NCI-H1048 (cell line): ENCODE measurements at places on chromosomes 11 and 22.

DNA sequence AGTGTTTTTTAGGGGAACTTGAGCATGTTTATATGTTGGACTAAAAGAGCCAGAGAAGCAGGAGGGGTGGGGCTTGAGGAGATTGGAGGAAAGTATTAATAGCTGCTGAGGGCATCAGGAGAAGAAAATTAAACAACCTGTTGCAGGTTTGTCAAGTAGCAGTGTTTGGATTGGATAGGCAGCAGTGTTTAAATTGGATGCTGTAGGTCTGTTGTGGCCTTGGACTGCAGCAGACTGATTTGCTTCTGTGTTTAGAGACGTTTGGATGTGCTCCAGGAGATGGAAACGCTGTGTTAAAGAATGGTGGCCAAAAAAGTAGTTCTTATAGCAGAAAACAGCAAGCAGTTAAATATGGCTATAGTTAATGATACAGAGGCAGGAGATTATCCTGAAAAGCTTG, 5.7 kb downstream of the EIF3L start:
- no peak for DNase-seq

DNA sequence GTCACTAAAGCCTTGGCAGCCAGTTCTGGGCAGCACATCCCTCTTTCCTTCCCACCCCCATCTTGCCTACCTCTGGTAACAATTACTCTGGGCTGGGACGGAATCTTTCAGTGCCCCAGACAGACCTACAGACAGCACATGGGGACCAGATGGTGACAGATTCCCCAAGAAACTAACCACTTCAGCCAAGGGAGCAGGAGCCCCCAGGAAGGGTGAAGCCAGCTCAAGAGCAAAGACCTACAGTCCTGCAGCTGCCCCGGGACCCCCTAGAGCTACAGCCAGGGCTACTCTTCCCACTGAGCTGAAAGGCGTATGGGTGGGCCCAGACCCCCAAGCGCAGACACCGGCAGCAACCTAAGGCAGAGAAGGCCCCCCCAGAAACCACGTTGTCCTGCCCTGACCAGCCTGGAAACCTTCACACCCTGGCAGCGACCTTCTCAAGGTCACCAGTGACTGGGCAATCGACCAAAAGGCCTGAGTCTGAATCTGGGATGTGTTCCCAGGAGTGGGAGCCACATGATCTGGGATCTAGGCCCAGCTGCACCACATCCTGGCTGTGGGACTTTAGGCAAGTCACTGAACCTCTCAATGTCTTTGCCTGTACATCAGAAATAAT, 65.8 kb downstream of the LRRC32 start:
- no peak for DNase-seq

DNA sequence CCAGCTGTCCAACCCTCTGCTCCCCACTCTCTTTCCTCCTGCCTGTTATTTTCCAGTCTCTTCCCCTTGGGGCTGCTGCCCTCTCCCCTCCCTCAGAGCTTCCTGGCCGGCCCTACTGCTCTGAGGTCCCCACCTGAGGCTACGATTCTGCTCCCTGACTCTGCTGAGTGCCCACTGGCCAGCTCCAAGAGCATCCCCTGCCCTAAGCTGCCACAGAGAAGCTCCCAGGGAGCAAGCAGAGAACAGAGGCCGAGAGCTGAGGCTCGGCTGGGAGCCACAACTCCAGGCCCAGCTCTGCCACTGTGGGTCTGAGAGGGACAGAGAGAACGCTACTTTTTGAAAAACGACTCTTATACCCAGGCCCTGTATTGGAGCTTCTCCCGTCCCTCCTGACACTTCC, 61.1 kb downstream of the CHRDL2 start:
- no peak for DNase-seq

DNA sequence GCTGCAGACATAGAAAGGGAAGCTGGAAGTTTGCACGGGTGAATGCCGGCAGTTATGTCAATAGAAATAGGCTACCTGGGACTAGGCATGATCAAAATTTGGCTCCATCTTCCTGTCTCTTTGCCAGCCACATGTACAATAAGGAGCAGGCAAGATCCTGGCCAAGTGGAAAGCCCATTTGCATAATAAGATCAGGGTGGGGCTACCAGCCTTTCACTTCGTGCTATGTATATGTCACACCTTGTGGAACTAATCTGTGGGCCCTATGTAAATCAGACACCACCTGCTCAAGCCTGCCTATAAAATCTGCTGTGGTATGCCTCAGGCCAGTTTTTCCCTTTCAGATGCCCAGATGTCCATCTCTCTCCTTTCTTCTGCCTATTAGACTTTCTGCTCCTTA, 79.3 kb upstream of the DRD2 start:
- no peak for DNase-seq

DNA sequence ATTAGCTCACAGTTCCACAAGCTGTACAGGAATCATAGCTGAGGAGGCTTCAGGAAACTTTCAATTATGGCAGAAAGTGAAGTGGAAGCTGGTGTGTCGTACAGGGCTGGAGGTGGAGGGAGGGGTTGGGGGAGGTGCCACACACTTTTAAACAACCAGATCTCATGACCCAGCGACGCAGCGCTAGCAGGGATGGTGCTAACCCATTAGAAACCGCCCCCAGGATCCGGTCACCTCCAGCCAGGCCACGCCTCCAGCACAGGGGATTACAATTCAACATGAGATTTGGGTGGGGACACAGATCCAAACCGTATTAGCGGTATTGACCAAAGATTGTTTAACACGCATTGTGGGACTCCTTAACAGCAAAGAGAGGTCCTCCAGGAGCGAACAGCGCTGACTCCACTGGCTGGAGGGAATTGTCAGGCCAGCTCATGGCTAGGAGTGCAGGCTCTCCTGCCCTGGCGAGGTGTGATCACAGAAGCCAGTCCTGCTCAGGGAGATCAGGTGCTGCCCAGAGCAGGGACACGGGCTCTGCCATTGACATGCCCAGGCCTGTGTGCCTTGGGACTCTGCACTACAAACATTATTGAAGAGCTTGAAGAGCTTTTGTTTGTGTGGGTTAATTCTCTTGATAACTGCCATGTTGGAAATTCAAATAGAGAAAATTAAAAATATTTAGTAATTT, 215.3 kb downstream of the TBC1D22A start:
- no peak for DNase-seq

- DNase-seq, result no peak
These were observed 357.4 kb downstream of the INSC start for GRCh38 chr11:15471895-15472799.

DNA sequence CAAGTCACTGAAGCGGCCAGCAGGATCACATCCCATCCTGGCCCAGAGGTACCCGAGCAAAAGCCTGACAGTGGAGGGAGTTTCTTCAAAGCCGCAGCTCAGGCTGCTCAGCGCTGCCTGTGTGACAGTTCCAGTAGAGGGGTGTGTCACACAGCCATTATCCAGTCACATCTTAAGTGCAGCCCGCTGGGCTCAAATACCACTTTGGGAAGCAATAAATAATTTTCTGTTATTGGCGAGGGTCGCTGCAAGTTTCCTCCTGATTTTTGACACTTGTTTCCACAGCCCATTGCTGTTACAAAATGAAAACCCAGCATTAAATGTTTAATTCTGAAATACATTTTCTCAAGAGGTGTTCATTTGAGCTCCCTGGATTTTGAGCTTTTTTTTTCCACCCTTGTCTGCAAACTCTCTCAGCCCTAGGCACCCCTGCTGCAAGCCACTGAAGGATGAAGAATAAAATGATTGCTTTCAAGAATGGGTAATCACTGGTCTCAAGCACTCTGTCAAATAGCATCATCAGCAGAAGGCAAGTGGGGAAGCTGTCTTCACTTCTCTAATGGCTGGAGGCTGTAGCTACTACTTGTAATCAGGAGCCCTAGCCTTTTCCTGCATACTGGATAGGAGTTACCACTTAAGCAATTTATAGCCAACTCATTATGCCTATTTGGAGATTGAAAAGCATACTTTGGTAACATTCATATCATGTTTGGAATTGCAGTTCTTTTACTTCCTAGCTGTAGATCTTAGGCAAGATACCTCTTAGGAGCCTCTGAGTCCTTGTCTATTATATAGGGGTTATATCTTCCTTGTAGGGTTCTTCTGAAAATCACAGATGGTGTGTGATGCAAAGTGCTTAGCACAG, 373.7 kb downstream of the METTL15 start:
- no peak for DNase-seq

DNA sequence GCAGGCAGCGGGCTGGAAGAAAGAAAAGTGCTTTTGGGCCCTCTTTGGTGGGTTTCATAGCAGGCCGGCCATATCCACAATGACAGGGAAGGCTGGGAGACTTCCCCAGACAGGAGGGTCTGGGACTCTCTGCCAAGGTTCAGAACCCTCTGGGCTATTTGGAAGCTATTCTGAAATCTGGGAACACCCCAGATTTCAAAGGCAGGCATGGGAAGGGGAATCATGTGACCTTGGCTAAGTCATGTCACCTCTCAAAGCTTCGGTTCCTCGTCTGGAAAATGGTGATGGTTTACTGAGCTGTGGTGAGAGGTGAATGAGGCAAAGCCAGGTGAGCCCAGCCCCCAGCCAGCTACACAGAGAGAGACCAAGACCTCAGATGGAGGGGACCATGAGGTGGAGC, 4.6 kb downstream of the CASTOR1 start:
- DNase-seq, result no peak

GRCh38 chr11:78424334-78425270, 7.0 kb upstream of the GAB2 start:
- DNase-seq, result no peak

DNA sequence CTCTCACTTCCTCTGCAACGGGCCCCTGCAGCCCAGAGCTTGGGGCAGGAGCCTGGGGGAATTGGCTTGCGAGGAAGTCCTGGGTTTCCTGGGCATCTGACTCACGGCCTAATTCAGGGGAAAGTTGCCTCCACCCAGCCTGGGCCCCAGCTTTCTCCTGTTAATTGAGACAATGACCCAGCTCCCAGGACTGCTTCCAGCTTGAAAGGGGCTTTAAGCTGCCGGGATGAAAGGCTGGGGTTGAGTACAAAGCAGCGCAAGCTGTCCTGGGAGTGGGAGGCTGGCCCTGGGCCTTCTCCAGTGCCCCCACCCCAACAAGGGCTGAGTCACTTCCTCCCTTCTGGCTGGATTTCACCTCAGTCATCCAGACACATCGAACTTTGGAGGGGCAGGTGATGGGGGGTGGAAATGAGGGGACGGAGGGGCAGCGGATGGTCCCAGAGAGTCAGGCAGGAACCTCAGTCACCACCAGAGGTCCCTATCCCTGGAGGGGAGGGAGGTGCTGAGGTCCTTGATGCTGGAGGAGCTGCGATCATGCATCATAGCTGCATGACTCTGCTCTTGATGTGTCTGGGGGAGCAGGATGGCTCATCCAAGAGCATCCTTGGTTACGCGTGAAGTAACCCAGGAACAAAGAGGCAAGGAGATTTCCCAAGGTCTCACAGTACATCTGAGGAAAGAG, 30.1 kb upstream of the OAF start:
- DNase-seq, result no peak

- DNase-seq, result no peak
These were observed 908 bp downstream of the PLCB3 start for GRCh38 chr11:64252003-64252872.

DNA sequence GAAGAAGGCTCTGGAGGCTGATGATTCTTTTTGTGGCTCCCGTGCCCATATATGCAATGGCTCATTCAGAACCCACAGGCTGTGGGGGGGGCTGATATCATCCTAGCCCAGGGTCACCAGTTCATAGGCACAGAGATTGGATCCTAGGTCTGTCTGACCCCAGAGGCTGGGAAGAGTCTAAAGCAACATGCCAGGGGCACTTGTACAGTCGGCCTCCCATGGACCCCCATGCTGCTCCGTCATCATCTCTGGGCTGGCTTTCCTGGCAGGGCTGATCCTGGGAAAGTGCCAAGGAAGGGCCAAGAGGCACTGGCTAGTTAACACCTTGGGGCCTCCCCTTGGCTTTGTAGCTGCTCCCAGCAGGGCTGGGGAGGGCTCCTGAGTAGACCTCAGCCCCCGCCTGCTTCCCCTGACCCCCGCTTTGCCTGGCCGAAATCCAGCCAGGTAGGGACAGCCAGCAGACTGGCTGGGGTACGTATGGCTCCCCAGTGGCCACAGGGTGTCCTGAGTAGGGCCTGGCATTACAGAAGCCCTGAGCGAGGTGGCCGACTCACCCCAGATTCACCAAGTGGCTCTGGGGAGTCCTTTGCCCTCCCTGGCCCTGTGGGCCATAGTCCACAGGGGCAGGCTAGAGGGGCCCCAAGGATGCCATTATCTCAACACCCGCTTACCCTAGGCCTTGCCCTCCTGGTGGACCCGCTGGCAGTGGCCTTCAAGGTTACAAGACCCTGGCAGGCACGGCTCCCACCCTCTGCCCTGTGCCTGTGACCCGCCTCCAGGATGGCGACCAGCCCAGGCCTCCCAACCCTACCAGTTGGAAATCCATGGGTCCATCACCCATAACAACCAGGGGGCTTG, 22.5 kb downstream of the FADS3 start:
- DNase-seq, result no peak

GRCh38 chr11:82747471-82747870, 13.8 kb upstream of the FAM181B start:
- DNase-seq, result no peak
